ENCODE measurements at places on chromosomes 2 and 18.

DNA sequence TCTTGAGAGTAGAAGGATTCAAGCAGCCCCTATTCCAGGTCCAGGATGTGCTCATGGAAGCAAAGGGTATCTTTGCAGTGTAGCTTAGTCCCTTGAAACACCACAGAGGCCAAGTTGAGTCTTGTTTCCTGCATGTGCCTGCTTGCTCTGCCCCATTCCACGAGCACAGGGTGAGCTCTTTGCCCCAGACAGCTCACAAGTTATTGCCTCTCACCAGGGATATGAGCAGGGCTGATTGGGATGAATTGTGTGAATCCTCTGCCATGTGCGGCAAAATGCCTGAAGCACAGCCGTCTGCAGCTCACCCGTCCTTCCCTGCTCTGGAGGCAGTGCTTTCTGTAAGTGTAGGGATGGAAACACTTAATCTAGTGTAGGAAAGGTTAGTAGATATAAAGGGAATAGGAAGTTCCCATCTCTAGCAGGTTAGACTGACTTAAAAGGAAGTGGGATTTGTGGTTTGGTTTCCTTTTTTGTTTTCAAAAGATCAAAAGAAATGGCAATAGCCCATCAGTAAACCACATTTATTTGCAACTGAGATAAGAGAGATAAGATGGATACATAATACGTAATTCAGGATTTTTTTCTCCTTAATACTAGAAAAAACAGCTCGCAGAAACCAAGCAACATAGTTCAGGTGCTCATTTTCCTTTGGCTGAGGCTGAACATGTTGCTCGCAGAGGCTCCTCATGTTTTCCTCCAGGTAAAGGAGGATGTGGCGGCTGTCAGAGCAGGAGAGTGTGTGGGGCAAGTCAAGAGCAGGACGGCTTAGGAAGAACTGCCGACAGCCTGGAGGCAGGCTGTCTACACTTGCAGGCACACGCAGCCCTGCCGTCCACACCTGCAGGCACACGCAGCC, 41.4 kb downstream of the TMEM182 start:
- no peak for DNase-seq

DNA sequence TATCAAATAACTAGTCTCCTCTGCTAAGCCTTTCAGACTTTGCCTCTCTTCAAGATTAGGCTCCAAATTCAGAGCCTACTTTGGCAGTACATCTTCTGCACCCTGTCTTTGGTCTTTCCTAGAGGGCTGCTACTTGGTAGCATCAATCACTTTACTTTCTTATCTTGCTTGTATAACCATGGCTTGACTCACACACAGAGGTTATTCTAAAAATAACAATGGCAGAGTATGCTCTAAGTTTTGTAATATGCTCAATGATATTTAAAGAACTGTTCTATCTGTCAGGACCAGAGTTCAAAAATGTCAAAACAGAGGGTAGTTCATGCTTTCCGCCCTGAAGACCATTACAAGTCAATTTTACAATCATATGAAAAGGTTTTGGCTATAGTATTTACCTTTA, 27.7 kb downstream of the THOC1 start:
- no peak for DNase-seq

- no peak for DNase-seq
These were observed 163.5 kb downstream of the GLI2 start for GRCh38 chr2:120898961-120899750.

DNA sequence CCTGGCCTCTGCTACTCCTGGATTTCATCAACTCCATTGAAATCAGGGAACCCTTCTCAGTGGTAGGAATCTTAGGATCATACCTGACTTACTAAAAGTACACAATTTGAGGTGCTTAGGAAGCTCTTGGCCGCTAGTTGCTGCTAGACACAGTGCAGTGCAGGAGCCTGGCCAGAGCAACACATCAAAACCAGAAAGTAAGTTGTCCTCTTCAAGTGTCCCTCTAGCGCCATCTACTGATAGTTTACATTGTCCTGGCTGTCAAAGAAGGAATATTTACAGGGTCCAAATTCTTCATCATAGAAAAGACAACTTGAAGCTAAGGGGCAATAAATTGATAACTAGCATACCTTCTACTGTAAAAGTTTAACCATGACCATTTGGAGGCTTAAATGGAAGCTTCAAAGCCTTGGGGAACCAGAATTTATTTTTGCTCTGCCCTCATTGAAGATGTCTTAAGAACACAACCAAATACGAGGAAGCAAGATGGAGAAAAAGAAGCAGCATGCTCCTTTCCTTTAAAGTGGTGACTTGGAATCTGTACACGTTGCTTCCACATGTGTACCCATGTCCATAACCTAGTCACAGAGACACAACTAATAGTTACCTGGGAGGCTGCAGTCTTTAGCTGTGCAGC, 889.1 kb upstream of the GCFC2 start:
- DNase-seq = peak; percentile 54

- no peak for DNase-seq
These were observed 8.8 kb upstream of the TTLL4 start for GRCh38 chr2:218701806-218702205.

GRCh38 chr2:189783451-189783926, 650 bp downstream of the ORMDL1 start:
- DNase-seq = no peak

- no peak for DNase-seq
These were observed 11.5 kb downstream of the LRRTM1 start for GRCh38 chr2:80293039-80293438.

GRCh38 chr18:34794348-34794747, 84.2 kb downstream of the DTNA start:
- DNase-seq = no peak
